A549 (cell line): ENCODE measurements at places on chromosomes 3 and 15. TPM values are rescaled to one million over a fixed set of nuclear protein-coding genes. Genes with fewer than 3 reads are reported as not detected.

DNA sequence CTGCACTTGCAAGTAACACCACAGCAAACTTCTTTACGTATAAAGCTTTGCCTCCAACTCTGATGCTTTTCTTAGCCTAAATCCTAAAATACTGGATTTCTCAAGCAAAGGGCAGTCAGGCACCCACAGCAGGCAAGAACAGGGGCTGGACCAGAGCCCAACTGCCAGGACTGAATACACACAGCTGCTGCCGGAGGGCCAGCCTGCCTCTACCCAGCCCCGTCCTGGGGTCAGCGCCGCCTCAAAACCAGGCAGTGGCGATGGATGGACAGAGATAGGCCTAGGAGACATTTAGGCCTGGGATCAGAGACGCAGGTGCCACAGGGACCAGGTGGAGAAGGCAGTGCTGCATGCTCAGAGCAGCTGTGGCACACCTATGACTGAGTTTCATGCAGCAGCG is 47.6 kb upstream of the SEC61A1 start:
- DNase-seq: no peak

- peak; percentile 44 for DNase-seq
Measured at GRCh38 chr3:129343643-129344360, 65.1 kb downstream of the HMCES start.

DNA sequence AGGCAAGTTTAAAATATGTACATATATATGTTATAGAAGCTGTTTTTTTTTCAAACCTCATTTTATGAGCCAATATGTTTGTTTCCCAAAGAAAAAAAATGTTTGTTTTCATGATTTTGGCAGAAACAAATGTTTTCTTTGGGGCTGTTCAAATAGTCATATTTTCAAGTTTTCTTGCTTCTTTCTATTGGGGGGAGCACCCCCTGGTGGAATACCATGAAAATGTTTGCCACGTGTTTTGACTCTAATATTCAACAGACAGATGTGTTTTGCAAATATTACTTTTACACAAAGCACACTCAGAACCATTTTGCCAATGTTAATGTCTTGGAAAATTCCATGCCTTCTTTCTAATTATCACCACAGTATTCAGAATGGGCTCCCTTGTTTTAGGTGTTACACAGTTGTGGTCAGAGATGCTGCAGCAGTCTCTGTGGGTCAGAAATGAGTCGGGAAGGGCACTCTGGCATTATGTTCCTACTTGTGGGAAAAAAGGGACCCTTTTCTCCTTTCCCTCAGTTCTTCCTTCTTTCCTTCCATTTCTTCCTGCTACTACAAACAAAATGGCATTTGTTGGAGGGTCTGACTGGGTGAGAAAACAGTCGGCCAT is 817.0 kb downstream of the TUSC7 start:
- peak; percentile 42 for DNase-seq

DNA sequence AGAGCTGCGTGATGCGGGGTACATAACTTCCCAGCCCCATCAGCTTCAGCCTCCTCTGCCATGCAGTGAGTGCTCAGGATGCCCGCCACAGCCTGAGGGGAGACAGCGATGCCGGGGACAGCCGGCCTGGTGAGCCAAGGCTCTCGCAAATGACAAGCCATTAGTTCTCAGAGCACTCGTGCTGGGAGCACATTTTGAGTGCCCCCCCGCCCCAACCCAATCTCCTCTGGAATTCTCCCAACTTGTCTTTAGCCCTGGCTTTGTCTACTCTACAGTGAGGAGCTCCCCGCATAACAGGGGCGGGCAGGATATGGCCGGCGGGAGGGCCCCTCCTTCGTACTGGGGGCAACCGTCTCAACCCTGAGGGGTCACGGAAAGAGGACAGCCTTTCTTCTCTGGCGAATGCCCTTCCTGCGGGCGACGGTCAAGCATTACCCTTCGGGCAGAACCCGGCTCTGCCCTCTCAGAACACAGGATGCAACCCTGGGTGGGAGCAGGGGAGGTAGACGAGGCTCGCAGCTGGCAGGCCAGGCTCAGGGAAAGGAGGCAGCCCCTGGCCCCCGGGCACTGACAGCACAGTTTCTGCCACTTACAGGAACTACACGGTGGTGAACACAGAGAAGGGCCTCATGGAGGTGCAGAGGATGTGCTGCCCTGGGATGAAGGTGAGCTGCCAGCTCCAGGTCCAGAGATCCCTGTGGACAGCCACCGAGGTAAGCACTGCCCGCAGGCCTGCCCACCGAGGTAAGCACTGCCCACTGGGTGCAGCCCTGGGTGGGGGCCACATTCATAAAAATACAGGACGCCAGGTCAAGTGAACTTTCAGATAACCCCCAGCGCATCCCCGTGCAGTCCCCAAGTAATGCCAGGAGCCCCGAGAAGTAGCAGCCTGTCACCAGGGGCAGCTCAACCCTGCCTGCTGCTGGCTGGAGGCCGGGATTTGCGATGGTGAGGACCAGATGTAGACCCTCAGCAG is 141.7 kb downstream of the LRRK1 start:
- DNase-seq: no peak

DNA sequence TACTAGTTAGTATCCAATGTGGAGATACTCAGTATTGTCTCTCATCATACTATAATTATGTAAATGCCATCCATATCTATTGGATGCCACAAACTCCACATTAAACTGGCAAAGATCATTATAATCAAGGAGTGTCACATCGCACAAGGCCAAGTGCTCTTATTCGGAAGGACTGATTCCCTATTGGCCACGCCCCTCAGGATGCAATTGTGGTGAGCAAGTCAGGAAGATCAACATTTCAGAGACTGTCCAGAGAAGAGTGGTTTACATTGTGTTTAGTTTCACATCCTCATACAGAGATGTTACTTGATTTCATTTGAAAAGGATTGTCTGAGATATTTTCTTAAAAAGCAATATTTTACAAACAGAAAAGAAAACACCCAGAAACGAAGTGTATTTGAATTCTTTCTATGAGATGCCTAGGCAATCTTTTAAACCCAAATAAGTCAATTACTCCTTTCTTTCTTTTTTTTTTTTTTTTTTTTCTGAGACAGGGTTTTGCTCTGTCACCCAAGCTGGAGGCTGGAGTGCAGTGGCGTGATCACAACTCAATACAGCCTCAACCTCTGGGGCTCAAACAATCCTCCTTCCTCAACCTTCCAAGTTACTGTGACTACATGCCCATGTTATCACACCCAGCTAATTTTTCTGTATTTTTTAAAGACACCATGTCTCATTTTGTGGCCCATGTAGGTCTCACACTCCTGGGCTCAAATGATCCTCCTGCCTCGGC is 369.1 kb downstream of the RBMS3 start:
- DNase-seq: no peak

TTLL13 gene
- 0.17 to 0.29 TPM (median 0.24 TPM) in 3 replicates for polyA plus RNA-seq

DNA sequence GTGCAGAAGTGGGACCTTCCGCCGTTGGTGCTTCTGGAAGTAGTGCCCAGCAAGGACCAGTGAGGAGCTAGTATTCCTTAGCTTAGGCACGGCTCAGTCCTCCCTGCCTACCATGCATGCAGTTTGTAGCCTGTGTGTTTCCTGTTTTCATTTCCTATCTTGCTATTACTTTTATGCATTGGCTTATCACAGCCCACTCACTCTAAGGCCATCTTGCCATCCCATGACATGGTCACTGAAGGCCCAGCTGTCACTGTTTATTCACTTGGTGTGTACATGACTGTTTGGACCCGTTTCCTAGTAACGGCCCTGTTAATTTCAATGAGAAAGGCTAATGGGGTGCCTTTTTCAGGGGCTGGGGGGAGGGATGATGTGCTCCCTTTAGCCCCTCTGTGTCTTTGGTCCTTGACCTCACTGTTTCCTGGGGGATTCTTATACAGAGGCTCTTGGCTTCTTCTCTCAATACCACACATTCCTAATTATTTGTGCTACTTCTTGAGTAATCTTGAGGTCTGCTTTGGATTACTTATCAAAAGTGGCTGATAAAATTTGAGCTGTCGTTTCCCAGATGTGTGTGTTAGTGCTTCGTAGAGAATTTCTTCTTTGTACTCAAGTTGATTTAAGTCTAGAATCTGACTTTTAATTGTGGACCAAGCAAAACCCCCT is 24.5 kb upstream of the TRAK1 start:
- no peak for DNase-seq

GRCh38 chr3:71294919-71295318 is 288.6 kb downstream of the FOXP1 start:
- no peak for DNase-seq

IQCF5 gene
- polyA plus RNA-seq: not detected in 3 replicates

- DNase-seq: no peak
Measured at GRCh38 chr3:180563406-180563805, 38.6 kb upstream of the TTC14 start.

- no peak for DNase-seq
Measured at GRCh38 chr3:105979961-105980360, 111.1 kb upstream of the CBLB start.

- no peak for DNase-seq
Measured at GRCh38 chr3:195087328-195087727, 183.6 kb downstream of the XXYLT1 start.

FGF12 gene
- 0.57 to 0.88 TPM (median 0.63 TPM) in 3 replicates for polyA plus RNA-seq

- no peak for DNase-seq
Measured at GRCh38 chr15:39999538-40000200, 39.3 kb downstream of the SRP14 start.

DNA sequence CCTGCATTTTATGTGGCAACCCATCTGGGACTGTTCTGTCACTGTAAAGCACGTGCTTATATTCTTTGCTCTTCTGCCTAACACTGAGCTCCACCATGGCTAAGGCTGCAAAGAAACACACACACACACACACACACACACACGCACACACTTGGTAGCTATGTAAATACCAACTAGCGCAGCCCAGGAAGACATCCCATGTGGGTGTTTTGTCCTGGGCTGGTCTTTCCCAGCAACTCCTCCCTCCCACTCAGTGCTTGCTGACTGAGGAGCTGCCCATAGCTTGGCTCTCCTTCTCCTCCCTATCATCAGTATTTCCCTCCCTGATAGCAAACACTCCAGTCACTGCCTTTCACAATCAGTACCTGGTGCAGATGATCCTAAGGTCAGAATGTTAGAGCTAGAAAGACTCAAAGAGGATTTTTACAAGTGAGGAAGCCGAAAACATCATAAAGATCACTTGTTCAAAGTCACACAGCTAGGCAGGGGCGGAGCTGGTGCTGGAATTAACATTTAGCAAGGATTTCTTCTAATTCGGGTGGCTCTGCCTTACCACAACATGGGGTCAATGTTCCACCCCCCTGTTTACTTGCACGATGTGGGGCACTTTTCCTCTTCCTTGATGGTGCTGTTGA is 377.1 kb upstream of the TBL1XR1 start:
- DNase-seq: peak; percentile 87

DNA sequence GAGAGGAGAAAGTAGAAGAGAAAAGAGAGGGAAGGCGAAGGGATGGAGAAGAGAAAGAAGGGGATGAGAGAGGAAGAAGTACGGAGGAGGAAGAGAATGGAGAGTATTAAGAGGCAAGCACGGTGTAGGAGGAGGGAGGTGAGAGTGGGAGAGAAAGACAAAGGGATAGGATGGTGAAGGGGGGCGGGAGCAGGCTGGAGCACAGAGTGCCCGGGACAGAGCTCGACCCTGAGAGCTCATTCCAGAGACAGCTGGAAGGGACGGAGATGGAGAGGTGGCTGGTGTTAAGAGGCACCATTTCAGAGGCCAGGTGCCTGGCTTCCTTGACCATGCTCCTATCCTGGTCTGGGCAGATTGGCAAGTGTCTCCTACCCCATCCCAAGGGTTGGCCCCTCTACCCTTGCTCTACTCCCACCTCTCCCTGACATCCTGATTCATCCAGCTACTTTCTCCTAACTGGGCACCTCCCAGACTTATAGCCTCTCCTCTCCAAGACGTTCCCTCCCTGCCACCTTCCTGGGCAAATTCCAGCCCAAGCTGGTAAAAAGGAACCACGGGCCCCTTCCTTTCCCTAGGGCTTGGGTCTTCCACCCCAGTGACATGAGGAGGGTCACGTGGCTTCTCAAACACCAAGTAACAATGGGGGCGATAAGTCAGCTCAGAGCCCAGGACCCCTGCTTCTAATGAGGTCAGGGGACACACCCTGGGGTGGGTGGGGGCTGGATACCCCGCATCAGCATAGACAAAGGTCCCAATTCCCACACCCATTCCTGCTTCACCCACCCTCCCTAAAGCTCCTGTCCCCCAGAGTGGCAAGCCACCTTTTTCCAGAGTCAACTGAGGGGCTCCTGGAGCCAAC is 1.1 kb downstream of the CLCN2 start:
- DNase-seq: no peak

DNA sequence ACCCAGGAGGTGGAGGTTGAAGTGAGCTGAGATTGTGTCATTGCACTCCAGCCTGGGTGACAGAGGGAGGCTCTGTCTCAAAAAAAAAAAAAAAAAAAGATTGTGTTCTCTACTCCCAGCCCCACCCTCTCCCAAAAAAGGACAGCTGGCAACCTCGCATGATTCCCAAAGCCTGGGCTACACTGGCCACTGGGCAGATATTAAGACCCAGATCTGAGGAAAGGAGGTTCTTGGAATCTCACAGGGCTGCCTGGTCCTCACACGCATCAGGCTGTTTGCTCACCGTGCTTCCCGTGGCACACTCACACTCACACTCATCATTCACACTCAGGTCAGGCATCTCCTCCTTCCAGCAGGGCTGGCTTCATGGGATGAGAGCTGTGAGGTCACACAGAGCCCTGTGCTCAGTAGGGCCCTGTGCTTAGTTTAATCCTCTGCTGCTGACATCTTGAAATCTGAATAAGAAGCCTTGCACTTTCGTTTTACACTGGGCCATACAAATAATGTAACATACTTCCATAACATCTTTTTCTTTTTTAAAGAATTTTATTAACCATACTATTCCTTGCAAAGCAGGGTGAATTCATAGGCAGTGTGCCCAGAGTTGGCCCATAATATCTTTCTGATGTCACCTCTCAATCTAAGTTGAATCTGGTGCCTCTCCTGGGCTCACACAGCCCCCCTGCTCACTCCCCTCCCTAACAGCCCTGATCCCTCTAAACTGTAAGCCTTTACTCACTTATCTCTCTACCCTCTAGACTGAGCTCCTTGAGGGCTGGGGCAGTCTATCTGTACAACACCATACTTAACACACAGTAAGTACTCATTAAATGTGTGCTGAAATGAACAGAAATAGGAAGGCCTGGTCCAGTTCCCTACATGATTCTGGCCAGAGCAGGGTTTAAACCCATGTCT is 50.2 kb upstream of the C15orf39 start:
- DNase-seq: no peak

DNA sequence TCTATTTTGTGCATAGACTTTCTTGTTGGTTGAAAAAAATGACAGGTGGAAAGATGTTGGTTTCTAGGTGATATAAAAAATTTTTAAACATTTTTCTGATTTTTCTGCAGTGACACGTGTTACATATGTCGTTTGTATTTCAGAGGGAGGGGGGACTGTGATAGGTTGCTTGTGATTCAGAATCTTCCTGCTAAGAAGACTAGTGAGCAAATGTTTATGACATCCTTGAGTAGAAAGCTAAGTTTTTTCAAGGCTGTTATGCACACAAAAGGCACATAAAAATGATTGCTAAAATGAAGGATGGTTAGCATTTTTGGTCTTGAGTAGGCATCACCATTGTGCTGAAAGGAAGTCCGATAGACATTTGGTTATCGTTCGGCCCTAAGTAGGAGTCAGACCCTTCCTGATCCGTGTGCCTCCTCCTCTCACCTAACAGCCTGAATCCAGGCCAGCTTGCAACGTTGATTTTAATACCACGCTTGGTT is 1.5 kb downstream of the ZNF639 start:
- DNase-seq: no peak

GASK1A gene
- polyA plus RNA-seq: not detected in 3 replicates

CHAC1 gene
- 3.8 to 4.9 TPM (median 4.5 TPM) in 3 replicates for polyA plus RNA-seq
